Cerebellum (tissue), 4 donors: ENCODE measurements at places on chromosomes 4 and X. TPM values are rescaled to one million over a fixed set of nuclear protein-coding genes. Genes with fewer than 3 reads are reported as not detected.

GRCh38 chr4:178414042-178414441, 971.8 kb upstream of the AGA start:
- no peak for DNase-seq

GRCh38 chrX:153624196-153625091, 22.6 kb upstream of the DUSP9 start:
- no peak for DNase-seq

DNA sequence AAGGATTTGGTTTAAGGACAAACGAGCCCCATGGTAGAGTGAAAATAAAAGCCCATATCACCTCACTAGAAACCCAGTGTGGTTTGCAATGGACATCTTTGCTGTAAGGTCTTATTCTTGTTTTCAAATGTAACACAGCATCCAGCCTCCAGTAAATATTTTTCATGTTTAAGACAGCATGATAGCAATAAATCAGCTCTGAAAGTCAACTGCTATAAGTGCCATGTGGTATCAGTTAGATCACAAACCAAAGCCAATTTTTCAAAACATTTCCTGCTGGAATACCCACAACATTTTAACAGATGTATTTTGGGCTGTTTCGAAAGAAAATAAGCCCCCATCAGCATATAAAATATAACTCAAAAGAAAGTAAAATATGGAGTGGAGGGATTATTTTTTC, 24.0 kb upstream of the SCML1 start:
- DNase-seq = no peak

- no peak for DNase-seq
These were observed 274.3 kb downstream of the FRMPD4 start for GRCh38 chrX:12412561-12412960.

DNA sequence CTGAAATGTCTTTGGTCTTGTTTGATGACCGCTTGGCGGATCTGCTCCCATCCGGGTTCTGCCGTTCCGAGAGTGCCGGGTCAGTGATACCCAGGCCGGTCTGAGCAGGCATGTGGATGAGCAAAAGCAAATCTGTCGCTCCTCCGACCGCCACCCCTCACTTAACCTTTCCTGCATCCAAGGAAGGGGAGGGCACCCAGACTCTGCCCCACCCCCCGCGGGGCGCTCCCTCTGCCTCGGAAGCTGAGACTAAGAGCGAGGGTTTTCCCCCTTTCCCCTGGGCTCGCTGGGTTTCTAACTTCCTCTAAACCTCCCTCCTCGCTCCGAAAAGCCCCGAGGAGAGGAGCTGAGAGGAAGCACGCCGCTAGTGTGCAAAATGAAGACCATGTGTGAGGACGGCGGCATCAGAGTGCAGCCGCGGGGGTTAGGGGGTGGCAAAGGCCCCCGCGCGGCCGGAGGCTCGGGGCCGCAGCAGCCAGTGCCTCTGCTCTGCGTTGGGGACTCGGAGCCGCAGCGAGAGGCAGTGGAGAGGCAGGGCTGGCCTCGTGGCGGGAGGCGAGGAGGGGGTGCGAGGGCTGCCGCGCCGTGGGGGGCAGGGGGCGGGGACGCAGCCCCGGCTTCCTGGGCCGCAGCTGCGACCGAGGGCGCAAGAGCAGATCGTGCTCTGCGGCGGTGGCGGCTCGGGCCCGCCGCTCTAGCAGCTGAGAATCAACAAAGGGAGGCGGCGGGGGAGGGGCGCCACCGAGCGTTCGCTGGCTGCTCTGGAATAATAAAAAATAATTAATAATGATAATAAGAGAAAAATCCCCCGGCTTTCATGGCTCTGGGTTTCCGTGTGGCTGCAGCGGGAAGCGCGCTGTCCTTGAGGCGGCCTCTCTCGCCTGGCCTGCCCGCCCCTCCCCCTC, 55.8 kb upstream of the BCOR start:
- DNase-seq = peak; percentile 37

GRCh38 chr4:124427095-124427767, 285.3 kb downstream of the ANKRD50 start:
- no peak for DNase-seq

DNA sequence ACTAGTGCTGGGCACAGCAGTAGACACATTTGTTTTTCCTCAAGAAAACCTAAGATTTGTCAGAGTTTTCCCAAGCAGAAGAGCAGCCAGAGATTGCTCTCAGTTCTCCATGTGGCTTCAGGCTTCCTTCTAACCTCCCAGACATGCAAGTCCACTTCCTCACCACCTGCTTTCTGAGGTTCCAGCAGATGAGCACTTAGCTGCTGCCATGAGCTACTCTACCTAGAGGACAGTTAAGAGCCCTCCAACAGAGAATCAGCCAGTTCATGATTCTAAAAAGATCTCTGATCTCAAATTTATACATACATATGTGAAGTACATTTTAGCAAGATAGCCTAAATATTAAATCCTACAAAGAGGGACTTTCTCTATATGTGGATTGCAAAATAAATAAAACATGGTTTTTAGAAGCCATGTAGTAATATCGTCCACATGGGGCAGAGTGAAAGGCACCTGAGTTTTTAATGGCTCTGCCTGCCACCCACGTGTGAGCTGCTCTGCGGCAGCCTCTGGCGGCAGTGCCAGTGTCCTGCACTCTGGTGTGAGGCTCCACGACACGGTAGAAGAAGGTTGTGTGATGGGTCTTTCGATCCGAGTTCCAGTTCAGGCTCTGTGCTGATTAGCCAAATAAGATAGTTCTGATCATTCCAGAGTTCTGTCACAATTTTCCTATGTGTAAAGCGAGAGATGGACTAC, 10.3 kb downstream of the CYP4V2 start:
- no peak for DNase-seq

DNA sequence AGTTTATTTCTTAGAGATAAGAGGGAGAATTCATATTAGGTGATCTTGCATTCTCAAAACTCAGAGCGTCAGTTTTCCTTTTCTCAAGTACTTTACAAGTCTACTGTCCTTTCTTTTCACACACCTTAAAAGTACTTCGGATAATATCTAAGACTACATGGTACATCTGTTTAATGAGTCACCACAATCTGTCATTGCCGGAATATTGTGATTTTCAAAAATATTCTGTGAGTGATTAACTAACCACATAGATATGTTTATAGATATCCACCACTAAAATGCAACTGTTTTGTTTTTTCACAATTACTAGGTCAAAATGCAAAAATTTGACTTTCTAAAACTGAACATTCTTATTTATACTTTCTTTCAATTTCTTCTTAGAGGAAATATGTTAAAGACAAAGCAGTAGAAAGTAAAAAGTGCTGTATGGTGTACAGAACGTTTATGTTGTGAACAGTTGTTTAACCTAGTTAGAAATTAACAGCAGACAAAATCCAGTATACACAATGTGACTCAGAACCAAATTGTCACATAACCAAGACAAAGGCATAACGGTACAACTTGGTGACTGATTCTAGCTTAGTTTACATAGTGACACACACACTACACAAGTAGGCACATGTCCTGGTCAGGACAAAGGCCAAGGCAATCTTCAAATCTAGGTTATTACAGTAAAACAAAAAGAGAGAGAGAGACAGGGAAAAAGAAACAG, 482.9 kb downstream of the NAF1 start:
- no peak for DNase-seq

- DNase-seq = no peak
These were observed 1.4 kb downstream of the PLXNB3 start for GRCh38 chrX:153765138-153766079.

DNA sequence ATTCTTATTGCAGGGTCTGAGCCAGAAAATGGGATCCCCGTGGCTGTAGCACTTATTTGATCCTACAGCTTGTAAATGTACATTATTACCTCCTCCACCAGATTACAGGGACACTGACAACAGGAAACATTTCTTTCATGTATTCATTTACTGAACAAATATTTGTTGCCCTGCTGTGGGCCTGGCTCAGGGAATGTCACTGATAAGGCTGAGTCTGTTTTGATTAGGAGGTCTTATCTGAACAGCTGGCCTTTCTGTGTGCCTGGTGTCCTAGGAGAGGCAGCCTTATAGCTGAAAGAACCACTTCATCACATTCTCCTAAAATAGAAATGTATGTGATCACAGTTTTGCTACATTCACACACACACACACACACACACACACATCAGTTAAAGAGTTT, 45.5 kb upstream of the PROM1 start:
- no peak for DNase-seq

DNA sequence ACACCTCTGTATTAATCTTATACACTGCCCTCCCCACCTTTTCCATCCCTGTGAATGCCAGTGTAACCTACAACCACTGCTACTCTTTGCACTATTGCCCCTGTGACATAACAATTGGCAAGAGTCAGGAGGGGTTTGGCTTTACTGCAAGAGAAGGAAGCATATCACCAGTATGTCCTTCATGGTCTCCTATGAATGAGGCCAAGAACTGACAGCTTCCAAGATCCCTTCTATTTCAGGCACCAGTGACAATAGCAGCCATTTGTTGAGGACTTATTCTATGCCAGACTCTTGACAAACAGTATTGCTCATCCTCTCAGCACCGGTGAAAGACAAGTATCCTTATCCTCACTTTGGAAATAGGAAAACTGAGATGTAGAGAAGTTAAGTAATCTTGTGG, 363.9 kb downstream of the MID1IP1 start:
- DNase-seq = no peak

DNA sequence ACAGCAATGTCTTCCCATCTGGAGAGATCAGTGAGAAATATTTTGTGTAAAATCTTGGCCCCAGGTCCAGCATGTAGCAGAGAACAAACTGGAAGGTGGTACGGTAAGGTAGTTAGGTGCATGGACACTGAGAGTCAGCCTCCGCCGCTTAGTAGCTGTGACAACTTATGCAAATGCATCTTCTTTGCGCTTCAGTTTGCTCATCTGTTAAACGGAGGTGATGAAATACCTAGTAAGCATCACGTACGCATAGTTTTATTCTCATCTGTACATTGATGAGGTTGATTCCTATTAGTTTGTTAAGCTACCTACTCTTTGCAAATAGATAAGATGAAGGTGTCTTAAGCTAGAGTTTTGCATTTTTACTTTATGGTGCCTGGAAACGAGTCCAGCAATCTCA, 80.0 kb upstream of the MSX1 start:
- no peak for DNase-seq

- DNase-seq = no peak
These were observed 40.3 kb upstream of the PITX2 start for GRCh38 chr4:110663206-110663605.

GRCh38 chr4:179313823-179314222, 1871.6 kb upstream of the AGA start:
- no peak for DNase-seq

GRCh38 chrX:81367291-81367690, 165.4 kb downstream of the SH3BGRL start:
- DNase-seq = no peak

- no peak for DNase-seq
These were observed 121.0 kb upstream of the DIAPH2 start for GRCh38 chrX:96563646-96564045.

GRCh38 chrX:49959602-49960001, 37.2 kb downstream of the CLCN5 start:
- no peak for DNase-seq

DNA sequence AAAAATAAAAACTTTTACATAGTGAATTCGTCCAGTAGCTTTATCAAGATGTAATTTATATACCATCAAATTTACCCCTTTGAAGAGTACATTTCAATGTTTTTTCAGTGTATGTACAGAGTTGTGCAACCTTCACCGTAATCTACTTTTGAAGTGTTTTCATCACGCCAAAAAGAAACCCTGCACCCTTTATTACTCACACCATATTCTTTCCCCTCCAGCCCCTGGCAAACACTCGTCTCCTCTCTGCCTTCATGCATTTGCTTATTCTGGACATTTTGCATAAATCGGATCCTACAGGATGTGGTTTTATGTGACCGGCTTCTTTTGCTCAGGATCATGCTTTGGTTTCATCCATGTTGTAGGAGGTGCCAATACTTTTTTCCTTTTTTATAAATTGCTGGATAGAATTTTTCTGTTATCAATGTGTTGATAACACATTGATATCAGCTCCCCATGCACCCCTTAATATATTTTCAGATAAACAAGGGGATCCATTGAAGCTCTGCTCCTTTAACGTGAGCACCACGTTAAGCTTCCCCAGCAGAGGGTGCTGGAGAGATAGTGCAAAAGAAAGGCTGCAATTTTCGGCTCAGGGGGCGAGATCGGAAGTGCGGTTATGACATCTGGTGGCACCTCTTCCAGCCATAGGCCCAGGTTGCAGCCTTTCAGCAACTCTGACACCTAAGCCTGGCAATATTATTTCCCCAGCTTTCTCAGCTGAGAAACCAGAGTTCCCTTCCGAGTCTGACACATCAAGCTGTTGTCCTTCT, 100.1 kb upstream of the VCX3B start:
- no peak for DNase-seq

GRCh38 chrX:12128017-12128416, 10.3 kb upstream of the FRMPD4 start:
- no peak for DNase-seq

GRCh38 chr4:17347445-17347844, 164.4 kb downstream of the QDPR start:
- no peak for DNase-seq

GRCh38 chr4:187127456-187127855, 403.8 kb upstream of the FAT1 start:
- no peak for DNase-seq

DNA sequence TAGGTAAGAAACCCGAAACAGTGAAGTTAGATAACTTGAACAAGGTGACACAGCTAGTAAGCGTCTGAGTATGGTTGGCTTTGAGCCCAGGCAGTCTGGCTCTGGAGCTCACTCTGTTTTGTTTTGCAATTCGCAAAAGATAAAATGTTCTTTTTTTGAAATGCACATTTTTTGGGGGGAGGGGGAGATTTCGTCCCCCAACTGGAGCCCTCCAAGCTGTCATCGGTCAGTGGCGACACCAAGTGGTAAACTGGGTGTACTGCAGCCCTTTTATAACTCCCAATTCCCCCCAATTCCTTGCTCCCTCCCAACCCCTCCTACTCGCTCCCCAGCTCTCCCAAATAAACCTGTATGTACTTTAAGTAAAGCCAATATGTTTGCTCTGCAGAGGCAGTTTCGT, 2.8 kb upstream of the CLCN5 start:
- peak; percentile 35 for DNase-seq

DNA sequence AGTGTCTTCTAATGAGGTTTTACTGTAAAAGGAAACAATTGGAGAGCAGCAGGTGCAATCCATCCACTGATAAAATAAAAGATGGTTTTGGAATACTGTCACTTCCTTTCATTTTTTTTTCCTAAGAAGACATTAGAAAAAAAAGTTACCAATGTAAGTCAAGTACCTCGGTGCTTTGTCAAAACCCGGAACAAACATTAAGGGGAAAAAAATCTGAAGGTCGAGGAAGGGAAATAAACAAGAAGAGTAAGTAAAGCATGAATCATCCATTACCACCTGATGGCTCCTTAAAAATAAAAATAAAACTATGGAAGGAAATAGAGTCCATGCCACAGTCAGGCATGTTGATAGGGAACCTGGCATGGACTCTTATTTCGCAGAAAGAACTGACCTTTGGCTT, 15.3 kb upstream of the XPNPEP2 start:
- no peak for DNase-seq

GRCh38 chrX:861921-862320, 231.3 kb downstream of the SHOX start:
- no peak for DNase-seq

FAT4 gene
- total RNA-seq = 83.7 TPM

IL2 gene
- not detected for total RNA-seq

ERCC6L gene
- total RNA-seq = 1.7 TPM

C1QTNF7 gene
- total RNA-seq = 1.5 TPM

CENPVL3 gene
- 3.9 TPM for total RNA-seq

FAM133A gene
- 1.7 TPM for total RNA-seq

LNX1 gene
- total RNA-seq = 17.2 TPM

ARL13A gene
- total RNA-seq = not detected

ADRA2C gene
- 5.3 TPM for total RNA-seq

TMEM31 gene
- total RNA-seq = not detected

UGT2B17 gene
- total RNA-seq = not detected

ETDA gene
- not detected for total RNA-seq

IL2RG gene
- total RNA-seq = 0.64 TPM

SRPK3 gene
- total RNA-seq = 0.18 TPM

GLRA2 gene
- total RNA-seq = 44.4 TPM
